ENCODE measurements at places on chromosomes 16 and 17.

DNA sequence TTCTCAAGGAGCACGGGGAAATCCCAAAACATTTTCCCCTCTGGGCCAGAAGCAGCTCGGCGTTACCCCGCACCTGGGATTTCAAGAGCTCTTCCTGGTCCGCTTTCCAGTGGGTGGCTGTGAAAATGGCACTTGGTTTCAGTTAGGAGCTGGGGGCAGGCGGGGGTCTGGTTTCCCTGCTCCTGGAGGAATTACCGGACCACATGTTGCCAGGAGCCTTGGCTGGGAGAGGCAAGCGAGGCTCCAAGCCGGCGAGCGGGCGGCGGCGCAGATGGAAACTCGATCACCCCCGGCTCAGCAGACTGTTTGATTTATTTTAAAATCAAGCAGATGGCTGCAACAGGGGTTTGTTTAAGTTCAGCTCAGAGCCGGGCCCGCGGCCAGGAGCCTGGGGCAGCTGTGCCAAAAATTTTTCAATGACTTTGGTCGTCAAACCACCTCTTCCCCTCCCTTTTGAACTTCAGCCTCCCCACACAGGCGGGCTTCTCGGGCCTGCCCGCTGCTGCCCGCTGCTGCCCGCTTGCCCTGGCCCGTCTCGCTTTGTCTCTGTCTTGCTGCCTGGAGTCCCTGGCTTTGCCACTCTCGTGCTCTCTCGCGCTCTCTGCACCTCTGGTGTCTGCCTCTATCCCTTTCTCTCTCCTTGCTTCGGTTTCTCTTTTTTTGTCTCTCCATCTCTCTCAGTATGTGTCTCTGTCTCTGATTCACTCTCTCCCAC lies 108.0 kb upstream of the CIBAR2 start:
- no peak for DNase-seq

GRCh38 chr16:5895137-5895536 lies 797.5 kb upstream of the EEF2KMT start:
- no peak for DNase-seq

- DNase-seq = no peak
Measured at GRCh38 chr17:68450391-68450790, 6.9 kb downstream of the WIPI1 start.

- no peak for DNase-seq
Measured at GRCh38 chr17:67390006-67390645, 13.0 kb downstream of the PITPNC1 start.

- DNase-seq = no peak
Measured at GRCh38 chr16:53257001-53257400, 177.3 kb upstream of the RBL2 start.

DNA sequence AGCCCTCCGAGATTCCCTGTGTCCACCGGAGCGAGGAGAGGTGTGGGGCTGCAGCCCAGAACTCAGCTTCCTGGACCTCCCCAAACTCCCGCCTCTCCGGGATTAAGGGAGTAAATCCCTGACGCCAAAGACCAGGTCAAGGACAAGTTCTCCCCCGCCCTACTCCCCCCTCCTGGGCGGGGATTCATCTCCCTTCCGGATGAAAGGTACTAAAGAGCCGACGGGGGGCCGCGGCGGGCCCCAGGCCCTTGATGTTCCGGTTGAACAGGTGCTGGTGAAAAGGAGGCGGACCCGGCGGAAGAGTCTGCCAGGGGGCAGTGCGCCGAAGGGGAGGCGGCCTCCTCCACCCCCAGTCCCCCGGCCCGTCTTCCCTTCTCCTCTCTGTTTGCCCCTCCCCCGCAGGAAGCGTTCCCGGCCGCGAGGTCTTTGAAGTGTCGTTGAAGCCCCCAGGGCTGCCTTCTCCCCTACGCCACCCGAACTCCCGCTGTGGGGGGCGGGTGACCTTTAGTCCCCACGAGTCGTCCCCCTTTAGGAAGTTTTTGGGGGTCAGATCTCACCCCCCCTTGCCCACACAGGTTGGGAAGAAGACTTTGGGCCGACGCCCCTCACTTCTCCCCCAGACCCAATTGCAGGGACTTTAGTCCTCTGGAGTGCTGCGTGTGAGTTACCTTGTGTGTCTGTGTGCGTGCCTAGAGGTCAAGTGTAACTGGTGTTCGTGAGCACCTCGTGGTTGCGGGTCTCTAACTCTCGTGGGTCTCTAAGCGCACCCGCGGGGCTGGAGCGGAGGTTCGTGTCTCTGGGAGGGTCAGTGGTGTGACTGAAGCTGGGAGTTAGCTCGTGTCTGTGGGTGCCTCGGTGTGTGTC lies 1.1 kb upstream of the MLLT6 start:
- DNase-seq = peak; percentile 32

DNA sequence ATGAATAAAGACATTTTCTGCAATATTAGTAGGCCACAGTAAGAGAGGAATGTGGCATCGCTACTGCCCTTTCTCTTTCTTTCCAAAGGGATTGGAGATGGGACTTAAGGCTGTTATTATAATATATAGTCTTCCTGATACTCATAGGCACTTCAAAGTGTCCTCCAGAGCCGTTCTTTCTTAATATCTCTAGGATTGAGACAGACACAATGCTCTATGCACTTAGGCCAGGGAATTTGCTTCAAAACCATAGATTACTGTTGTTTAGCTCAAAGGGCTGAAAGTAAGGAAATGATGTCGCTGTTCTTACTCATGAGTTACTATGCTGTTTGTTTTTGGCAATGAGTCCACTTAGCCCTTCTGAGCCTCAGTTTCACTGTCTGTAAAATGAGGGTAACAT lies 590.5 kb downstream of the CDH11 start:
- no peak for DNase-seq

- DNase-seq = no peak
Measured at GRCh38 chr17:45117848-45118646, 14.3 kb downstream of the PLCD3 start.

DNA sequence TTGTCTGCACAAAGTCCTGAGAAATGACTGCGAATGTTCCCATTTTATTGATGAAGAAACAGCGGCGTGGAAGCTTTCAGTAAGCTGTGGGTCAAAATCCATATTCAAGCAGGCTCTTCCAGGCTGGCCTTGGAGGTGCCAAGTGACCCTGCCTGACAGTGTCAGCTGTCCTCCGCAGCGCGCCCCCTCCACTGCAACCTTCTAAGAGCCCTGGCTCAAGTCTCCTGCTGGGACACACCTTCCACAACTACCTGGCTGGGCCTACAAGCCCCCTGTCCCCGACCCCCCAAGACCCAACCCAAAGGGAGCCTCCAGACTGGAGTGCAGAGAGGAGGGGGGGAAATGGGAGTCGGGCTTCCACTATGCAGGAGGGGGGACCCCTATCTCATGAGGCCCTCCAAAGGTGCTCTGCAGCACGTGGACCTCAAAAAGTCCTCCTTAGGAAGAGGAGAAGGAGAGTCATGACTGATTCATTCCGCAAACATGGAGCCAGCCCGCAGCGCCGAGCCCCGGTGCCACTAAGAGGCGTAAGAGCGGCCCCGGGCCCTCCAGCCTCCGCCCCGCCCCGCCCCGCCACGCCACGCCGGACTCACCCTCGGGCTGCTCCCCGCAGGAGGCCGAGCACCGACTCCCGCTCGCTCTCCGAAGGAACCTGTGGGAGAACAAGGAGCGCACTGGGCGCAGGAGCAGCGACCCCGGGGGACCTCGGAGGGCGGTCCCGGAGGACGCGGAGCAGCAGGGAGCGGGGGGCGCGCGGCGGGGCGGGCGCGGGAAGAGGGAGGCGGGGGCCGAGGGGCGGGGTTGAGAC lies 574 bp downstream of the MPP3 start:
- DNase-seq = no peak

DNA sequence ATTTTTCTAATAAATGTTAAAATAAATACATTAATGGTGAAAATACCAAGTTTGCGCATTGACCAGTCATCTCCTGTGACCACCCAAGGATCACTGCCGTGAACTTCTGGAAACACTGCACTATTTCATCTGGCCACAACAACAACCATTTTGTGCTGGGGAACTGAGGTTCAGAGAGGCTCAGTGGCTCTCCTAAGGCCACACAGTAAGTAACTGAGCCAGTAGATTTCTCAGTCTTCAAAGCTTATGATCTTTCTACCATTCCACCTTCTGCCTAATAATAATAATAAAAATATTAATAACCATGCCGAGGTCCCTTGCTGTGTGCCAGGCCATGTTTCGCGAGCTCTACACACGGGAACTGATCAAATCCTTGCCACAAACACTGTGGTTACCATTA lies 182.0 kb downstream of the IRF8 start:
- no peak for DNase-seq

GRCh38 chr16:27048316-27048715 lies 18.4 kb upstream of the C16orf82 start:
- DNase-seq = no peak

DNA sequence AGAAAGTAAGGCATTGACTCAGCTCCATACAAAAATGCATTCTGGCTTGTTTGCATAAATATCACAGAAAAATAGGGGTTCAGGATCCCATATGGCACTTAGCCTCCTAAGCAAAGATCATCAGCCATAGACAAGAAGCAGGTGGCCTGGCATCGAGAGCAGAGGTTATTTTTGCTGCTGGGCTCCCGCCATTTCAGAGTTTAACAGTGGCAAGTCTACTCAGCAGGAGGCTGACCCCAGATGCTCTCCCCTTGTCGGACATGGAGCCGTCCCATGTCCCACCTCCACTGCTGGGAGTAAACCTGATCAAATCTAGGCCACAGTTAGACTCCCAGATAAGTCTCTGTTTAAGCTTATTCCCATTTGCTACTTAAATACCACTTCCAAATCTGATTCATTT lies 269.1 kb downstream of the FTO start:
- DNase-seq = no peak

DNA sequence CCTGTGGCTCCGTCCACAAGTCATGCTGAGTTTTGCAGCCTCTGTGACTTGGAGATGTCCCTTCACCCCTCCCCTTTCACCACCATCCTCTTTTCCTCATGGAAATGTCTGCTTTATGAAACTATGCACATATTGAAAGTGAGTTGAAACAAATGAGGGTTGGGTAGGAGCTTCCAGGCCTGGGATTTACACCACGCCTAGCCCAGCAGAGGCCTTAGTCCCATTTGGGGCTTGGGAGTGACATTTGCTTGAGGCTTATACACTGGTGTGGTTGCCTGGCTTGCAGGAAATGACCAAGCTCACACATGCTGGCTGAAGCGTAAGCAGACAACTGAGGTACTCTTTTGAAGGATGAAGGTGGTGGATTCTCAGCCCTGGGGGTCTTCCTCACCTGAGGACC lies 10.5 kb upstream of the SPNS1 start:
- DNase-seq = no peak

GRCh38 chr17:54694287-54694887 lies 206.3 kb upstream of the TOM1L1 start:
- DNase-seq = no peak

- no peak for DNase-seq
Measured at GRCh38 chr16:88539261-88539651, 30.9 kb upstream of the ZC3H18 start.

Data from stimulated activated CD8-positive, alpha-beta memory T cell treated with anti-CD3 and anti-CD28 coated beads, Interleukin-7, amount 100 ng/mL, for 1 hour (primary cell).